ENCODE measurements at places on chromosomes 16 and 17.

GRCh38 chr16:85605051-85605911 lies 7.8 kb upstream of the GSE1 start:
- DNase-seq = no peak

DNA sequence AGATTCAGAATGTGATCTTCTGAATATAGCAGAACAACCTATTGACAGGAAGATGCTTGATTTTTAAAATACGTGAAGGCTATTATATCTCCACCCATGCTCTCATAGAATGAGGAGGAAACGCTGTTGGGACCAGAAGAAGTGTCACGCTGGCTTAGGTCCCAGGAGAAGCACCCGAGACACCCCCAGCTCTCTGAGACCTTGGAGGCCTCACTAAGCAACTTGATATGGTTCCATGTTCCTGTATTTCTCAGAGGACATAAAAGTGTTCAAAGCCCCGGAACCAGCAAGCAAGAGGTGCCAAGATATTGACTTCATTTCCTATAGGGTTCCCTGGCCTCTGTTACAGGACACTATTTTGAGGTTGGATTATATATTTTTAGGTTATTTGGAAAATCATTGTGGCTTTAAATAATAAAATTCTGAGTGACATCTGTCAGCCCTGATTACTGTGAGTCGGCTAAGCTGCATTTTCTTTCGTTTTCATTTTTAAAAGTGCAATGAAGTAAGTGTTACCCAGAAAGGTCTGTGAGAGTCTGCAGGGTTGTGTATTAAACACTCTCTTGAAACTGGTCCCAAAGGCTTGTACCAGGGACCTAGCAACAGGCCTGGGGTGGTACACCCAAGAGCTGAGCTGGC lies 400.0 kb downstream of the SOX9 start:
- DNase-seq = no peak

GRCh38 chr17:45225051-45225700 lies 3.5 kb downstream of the FMNL1 start:
- peak; percentile 61 for DNase-seq

GRCh38 chr17:5672815-5673430 lies 88.6 kb upstream of the NLRP1 start:
- no peak for DNase-seq

DNA sequence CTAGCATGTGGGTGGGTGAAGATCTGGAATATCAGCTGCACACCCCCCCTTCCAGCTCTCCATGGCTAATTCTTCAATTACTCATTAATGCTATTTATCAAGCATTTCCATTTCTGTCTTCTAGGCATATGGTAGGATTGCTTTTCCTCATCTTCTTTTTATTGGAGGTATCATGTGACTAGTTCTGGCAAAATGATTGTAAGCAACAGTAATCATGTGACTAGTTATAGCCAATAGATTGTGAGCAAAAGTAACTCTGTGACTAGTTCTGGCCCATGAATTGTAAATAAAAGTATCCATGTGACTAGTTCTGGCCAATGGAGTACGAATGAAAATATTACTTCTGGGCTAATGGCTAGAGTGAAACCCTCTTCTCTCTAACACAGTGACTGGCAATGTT lies 107.0 kb upstream of the TMEM132E start:
- DNase-seq = no peak

DNA sequence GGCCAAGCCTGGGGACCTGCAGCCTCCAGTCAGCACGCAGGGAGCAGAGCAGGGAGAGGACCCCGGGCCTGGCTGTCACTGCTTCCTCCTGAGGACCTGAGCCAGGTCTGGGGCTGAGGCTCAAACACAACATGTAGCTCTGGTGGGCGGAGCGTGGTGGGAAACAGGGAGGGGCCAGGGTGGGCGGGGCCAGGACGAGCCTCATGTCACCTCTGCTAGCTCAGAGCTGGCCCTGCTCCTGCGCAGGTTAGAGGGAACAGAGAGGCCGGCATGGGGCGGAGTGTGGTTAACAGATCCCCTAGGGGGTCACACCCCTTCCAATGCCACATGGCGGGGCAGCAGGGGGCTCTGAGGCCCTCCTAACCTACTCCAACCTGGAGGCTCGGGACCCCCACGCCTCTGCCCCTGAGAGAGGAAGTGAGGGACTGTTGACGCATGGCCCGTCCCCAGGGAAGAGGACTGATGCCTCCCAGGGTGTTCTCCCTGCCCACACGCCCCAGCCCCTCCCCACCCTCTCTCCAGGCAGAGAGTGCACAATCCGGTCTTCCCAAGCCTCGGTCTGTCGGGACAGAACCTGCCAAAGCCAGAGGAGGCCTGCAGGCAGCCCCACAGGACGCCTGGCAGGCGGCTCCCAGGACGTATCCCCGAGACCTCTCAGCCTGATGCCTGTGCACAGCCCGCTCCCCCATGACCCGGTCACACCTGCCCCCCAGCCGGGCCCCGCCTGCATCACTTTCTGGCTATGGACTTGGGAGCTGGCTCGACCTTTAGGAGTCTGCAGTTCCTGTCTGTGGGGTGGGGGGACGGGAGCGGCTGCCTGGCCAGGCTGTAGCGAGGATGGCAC lies 15.2 kb downstream of the PIEZO1 start:
- DNase-seq = no peak

DNA sequence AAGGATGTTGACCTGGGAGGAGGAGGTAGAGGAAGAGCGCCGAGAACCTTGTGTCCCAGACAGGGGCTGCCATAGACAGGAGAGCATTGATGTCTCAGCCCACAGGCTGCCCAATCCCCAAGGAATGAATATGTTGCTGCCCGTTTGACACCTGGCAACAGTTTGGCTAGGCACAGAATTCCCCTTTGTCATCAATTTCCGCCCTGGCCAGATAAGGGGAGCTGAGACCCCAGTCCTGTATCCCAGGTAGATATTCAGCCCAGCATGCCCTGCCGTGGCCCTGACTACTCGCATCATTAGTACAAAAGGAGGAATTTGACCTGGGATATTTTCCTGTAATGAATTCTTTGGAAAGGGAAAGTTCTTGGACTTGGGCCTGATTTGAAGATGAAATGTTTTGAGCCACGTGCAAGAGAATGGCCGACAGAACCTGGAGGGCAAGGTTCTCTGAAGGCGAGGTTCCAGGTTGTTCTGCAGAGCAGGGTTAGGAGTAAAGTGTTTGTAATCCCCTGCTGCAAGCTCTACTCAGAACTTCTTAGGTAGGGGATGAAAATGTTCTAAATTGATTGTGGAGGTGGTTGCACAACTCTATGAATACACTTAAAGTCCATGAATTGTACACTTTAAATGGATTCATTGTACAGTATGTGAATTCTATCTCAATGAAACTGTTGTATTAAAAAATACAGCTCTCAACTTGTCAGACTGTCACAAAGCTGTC lies 108.8 kb downstream of the SOCS1 start:
- DNase-seq = no peak

GRCh38 chr17:47649972-47650524 lies 329 bp downstream of the KPNB1 start:
- DNase-seq = no peak

DNA sequence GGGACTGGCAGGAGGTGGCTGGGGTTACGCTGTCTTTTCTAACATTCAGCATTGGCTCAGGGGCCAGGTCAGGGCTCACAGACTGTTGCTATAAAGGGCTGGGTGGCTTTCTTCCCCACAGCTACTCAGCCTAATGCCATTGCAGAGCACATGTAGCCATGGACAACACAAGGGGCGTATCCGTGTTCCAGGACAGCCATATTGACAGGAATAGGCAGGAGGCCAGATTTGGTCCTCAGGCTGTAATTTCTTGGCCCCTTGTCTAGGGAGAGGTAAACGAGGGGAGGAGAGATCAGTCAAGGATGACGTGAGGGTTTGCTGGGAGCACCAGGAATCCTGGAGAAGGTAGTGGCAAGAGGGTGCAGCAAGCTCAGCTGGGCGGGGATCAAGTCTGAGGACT lies 21.2 kb upstream of the MYO15B start:
- no peak for DNase-seq

DNA sequence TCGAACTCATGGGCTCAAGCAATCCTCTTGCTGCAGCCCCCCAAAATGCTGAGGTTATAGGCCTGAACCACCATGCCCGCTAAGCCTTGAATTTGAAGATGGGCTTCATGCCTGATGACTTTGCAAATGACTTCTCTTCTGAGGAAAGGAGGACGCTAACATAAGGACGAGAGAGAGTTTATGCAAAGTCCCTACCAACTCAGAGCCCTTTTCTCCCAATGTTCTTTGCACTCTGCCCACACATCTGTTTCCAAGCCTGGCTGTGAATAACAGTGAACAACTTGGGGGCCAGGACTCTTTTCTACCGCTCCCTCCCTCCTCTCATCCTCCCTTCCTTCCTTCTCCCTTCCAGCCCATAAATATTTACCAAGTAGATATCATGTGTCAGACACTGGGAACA lies 8.5 kb upstream of the NPIPB2 start:
- no peak for DNase-seq

DNA sequence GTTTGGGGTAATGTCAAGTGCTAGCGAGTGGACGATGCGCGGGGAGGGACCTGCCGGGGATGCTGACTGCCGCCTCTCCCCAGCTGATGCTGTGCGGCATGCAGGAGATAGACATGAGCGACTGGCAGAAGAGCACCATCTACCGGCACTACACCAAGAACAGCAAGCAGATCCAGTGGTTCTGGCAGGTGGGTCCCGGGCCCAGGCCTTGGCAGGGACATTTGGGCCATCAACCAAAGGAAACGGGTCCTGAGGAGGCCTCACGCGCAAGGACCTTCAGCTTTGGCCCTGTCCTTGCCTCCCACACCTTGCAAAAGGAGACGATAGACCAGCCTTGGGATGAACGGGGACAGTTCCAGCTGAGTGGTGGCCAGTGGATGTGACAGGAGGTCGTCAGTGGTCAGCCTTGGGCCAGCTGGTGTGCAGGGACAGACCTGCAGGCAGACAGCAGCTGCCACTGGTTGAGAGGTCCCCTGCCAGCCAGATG lies 13.6 kb upstream of the CLEC18A start:
- DNase-seq = no peak

DNA sequence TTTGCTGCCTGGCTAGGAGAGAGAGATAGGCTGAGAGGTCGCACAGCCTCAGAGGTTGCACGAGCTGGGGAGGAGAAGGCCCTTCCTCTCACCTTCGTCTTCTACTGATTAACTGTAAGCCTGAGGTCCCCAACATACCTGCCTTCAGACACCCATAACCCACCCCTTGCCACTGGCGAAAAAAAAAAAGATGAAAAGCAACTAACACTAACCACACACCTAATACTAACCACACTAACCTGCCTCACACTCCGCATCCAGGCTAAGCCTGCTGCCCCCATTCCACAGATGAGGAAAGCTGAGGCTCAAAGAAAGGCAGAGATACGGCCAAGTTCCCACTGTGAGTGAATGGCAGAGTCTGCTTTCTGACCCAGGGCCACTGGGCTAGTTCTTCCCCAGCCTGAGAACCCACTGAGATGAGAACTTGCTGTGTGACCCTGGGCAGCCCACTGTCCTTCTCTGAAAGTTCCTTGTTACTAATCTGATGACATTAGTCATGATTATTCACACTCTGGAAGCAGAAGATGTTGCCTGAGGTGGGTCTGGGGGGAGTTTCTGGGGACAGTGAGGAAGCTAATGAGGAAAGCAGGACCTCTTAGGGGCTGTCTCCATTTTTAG lies 4.6 kb downstream of the IL21R start:
- no peak for DNase-seq

- no peak for DNase-seq
Measured at GRCh38 chr17:1150863-1151600, 28.7 kb downstream of the ABR start.

DNA sequence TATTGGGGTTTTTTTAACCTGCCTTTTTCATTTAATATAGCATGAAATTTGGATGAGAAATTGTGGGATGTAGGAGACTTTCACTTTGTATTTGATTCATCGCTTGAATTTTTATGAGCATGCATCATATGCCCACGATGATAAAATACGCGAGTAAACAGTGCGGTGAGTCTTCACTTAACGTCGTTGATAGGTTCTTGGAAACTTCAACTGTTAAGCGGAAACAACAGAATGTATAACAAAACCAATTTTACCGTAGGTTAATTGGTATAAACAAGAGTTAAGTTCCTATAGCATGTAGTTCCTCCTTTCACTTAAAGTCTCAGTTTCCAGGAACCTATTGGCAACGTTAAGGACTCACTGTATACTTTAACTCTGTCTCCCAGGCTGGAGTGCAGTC lies 28.7 kb downstream of the MMP15 start:
- DNase-seq = no peak

DNA sequence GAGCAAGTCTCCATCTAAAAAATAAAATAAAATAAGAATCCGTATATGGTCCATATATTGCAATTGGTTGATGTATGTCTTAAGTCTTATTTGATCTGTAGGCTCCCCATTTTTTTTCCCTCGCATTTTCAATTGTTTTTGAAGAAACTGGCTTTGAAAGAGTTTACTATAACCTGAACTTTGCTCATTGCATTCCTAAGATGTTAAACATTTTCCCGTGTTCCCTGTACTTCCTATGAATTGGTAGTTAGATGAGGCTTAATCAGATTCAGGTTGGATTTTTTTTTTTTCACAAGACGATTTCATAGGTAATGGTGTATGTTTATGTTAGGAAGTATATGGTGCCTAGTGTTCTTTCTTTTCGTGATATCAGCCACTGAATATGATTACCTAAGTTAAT lies 3.3 kb downstream of the LRRC36 start:
- no peak for DNase-seq

DNA sequence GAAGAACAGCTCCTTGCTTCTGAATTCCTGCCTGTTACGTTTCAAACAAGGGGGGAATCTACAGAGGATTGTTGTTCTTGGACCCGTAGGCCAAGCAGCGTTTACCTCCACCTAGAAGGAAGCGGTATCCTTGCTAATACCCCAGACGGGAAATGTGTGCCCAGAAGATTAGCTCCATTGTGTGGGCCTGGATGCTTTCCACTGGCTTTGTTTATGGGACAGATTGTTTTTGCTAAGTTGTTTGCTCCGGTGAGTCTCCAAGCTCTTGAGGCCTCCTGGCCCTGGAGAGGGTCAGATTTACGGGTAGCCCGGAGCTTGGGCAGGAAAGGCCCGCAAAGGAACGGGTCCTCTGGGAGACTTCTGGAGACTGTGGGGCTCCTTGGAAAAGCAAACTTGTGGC lies 28.4 kb upstream of the MRTFB start:
- peak; percentile 46 for DNase-seq

DNA sequence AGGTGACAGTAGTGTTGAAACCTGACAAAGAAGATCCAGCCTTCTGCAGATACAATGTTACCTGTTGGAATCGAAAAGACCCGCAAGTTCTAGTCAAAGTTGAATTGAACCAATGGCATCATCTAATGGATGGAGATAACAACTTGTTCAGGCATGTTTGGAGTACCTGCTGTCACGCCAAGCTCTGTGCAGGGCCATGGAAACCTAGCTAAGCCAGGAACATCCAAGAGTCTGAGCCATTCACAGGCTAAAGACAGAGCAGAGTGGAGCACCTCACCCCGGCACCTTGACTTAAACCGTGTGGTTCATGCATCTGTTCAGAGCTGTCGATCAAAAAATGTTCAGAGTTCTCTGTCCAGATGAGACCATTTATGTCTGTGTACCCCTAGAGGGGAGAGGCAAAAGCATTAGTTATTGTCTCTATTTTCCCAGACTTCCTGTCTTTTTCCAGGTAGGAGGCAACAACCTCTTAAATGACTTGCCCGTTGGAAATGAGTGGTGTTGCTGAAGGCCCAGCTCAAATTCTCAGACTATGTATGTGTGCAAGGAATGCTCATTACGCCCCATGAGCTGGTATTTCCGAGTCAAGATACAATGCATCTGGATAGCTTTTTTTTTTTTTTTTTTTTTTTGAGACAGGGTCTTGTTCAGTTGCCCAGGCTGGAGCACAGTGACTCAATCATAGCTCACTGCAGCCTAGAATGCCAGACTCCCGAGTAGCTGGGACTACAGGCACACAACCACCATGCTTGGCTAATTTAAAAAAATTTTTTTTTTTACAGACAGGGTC lies 44.9 kb upstream of the XYLT1 start:
- no peak for DNase-seq

- DNase-seq = no peak
Measured at GRCh38 chr17:50051082-50051576, 4.8 kb upstream of the ITGA3 start.

Data from Right ventricle myocardium superior (tissue), 1 donor.